Anterior cingulate cortex (tissue), 58 donors: ENCODE measurements at places on chromosomes 1 and 21.

- no peak for DNase-seq
Observed at GRCh38 chr1:38585971-38586370, 273.6 kb downstream of the RRAGC start.

DNA sequence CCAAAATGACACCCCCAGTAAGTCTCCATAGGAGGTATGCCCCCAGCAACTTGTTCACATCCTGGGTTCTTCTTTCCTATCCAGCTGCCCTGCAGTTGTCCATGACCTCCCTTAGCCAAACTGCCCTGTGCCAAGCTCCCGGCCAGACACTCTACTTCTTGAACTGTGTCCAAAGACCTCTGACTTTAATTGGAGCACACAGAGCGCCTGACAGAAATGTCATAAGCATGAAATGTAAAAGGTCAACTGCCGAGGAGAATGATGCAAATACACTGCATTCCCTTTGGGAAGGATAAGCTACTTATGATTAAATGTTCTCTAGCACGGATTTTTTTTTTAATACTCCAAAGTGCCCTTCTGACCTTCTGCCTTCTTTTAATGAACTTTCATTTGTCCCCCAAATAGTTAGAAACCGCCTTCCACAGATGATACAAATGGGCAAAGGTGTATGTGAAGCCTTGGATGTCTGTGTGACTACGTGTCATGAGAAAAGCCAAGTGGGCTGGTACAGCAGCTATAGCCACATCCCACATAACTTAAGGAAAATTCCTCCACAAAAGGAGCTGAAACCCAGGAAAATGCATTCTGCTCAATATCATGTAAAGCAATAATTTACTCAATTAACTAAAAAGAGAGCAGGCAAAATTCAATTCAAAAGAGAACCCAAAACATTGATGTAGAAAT lies 26.8 kb downstream of the PALMD start:
- DNase-seq, result no peak

DNA sequence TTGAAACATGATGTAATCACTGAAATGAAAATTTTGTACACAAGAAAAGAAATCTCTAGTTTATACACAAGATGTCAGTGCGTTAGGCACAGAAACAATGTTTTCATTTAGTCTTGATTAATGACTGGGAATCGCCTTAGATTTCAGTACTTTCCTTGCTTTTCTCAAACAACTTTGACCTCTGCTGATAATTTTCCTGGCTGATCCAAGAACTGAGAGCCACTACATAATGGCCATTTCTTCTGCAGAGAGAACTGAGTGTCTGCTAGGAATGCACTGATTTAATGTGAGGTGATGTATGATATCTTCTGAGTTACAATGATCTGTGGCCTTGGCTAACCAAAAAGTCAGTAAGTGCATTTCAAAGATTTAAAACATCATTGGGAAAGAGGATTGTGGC lies 308.1 kb downstream of the CTH start:
- no peak for DNase-seq

GRCh38 chr1:205313563-205314308 lies 7.8 kb downstream of the NUAK2 start:
- peak; percentile 24 for DNase-seq

GRCh38 chr1:165629848-165630628 lies 996 bp upstream of the MGST3 start:
- DNase-seq, result no peak

DNA sequence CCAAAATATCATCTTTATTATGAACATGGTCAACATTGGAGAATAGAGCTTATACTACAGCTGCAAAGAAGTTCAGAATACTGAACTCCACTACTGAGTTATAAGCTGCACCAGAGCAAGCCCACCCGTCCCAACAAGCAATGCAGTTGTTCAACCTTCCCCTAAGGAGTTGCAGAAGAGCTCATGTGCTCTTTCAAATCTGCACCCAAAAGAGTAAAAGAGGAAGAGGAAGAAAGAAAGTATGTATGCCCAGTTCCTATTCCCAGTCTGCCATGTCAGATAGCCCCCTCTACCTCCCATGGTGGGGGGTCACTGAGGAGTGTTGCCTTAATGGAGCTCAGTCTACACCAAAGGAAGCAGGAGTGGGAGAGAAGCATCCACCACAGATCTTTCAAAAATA lies 6.9 kb downstream of the C1orf162 start:
- DNase-seq, result no peak

DNA sequence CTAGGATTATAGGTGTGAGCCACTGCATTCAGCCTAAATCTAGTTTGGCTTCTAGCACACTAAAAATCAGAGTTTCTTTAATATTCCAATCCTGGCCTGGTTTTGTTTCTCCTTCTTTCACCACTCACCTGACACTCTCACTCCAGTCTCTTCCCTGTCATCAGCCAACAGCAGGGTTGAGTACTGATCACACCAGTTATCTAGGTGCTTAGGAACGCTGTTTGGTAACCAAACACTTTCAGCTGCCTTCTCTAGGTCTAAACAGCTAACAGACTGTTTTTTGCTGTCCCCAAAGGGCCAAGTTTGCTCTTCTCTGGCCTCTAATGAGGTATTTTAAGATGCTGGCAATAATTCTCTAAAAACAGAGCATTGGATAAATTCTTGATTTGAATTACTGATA lies 17.7 kb upstream of the FRRS1 start:
- DNase-seq, result no peak

- no peak for DNase-seq
Observed at GRCh38 chr1:82106672-82107071, 305.9 kb downstream of the ADGRL2 start.
